ENCODE measurements at places on chromosomes 3 and 15.

GRCh38 chr3:43971486-43971885 lies 270.2 kb upstream of the TOPAZ1 start:
- DNase-seq = no peak

GRCh38 chr3:57737840-57738239 lies 18.3 kb upstream of the SLMAP start:
- DNase-seq = no peak

DNA sequence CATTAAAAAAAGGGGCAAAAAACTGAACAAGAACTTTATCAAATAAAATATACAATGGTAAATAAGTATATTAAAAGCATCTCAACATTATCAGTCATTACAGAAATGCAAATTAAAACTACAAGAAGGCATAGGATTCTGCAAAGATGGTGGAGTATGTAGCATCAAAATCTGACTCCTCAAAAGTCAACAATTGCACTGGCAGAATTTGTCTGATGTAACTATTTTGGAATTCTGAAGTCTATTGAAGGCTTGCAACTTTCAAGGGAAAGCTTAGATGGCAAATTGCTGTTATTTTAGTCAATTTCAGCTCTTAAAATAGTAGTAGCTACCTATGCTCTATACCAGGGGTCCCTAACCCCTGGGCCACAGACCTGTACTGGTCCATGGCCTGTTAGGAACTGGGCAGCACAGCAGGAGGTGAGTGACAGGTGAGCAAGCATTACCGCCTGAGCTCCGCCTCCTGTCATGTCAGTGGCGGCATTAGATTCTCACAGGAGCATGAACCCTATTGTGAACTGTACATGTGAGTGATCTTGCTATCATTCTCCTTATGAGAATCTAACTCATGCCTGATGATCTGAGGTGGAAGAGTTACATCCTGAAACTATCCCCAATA lies 107.6 kb downstream of the TGFBR2 start:
- no peak for DNase-seq

DNA sequence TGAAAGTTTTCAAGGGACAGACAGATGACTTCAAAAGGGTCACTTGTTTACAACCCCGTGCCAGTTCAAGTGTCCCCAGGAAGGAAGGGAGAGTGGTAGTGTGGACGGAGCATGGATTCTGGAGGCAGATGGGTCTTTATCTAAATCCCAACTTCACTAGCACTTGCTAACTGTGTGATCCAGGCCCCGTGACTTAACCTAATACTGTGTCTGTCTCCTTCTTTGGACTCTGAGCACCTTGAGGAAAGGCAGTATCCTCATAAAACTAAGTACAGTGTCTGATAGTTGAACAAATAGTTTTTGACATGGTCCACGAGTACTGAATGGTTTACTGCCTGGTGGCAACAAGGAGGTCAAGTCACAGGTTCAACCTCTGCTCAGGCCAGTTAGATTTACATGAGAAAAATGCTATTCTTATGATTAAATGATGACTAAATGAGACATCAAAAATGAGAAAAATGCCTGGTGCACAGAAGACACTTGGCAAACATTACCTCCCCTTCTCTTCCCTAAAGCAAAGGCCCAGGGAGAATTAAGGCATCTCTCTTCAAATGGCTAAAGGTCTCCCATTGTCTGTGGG lies 48.9 kb downstream of the ABCC5 start:
- no peak for DNase-seq

- DNase-seq = no peak
Measured at GRCh38 chr15:88139936-88140335, 116.6 kb downstream of the NTRK3 start.

DNA sequence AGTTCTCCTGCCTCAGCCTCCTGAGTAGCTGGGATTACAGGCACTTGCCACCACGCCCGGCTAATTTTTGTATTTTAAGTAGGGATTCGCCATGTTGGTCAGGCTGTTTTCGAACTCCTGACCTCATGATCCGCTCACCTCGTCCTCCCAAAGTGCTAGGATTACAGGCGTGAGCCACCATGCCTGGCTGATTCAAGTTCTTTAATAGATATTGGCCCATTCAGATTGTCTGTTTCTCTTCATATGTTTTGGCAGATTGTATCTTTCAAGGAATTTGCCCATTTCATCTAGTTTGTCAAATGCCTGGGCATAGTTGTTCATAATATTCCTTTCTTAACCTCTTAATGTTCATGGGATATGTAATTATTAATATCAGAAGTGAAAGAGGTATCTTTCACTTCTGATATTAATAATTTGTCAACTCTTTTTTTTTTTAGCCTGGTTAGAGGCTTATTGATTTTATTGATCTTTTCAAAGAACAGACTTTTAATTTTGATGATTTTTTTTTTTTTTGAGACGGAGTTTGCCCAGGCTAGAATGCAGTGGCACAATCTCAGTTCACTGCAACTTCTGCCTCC lies 40.2 kb upstream of the ZFAND6 start:
- DNase-seq = no peak

- DNase-seq = no peak
Measured at GRCh38 chr3:107117922-107118536, 259.2 kb upstream of the CCDC54 start.

- DNase-seq = no peak
Measured at GRCh38 chr3:24687671-24688070, 193.0 kb upstream of the THRB start.

DNA sequence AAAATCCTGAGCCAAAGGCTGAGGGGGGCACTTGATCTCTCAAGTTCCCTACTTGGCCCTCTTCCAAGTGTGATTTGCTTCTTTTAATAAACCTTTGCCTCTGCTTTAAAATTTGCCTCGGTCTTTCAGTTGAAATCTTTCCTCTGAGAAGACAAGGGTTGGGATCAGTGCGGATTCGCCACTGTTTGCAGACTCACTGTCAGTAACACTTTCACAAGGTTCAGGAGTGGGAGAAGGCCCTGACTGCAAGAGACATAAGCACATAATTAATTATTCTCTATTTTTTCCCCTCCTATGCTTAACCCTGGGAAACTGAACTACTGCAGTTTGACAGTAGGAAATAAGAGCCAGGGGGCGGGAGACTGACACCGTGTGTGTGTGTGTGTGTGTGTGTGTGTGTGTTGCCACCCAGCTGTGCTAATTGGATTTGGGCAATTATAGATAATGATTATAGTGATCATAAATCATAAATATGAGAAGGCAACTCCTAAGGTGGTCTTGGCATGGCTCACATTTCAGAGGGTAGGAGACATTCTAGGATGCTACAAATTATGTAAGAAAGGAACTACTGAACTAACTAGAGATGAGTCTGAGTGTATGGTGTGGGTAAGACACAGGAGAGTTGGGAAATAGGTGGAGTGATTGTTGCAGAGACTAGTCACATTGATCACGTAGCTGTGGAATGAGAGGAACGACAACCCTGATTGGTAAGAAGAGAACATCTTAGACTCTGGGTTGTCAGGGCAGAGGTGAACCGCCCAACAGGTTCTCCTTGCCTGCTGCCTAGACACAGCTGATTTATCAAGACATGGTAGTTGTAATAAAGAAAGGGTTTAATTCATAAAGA lies 5.5 kb upstream of the ZNF662 start:
- DNase-seq = no peak

DNA sequence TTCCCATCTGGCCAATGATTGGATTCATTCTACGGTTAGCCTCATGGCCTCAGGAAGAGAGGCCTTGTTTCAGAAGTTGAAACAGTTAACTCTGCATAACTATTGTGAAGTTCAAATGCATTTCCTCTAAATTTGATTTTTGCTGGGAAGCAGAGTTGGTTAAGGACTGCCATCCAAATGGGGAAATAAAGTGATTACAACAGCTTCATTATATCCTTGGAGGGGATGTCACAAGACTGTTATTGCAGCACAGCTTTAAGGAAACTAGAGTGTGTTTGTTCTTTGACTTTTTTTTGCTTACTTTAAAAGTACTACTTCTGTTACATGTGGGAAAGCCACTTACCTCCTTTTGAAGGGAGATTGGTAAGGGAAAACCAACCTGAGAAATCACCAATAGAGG lies 164.8 kb downstream of the AKAP13 start:
- DNase-seq = no peak

DNA sequence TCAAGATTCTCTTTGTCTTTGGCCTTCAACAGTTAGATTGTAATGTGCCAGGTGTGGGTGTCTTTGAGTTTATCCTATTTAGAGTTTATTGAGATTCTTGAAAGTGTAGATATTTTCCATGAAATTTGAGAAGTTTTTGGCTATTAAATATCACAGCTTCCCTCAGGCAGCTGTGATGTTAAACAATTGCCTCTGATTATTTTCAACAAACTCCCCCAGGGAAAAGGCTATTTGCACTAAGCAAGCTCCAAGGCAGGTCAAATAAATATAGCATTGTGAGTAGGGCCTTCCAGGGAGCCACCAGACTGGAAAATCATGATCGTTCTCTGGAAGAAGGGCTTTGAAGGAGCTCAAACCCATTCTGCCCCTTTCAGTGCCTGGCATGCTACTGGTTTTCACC lies 107.0 kb downstream of the EEFSEC start:
- no peak for DNase-seq

DNA sequence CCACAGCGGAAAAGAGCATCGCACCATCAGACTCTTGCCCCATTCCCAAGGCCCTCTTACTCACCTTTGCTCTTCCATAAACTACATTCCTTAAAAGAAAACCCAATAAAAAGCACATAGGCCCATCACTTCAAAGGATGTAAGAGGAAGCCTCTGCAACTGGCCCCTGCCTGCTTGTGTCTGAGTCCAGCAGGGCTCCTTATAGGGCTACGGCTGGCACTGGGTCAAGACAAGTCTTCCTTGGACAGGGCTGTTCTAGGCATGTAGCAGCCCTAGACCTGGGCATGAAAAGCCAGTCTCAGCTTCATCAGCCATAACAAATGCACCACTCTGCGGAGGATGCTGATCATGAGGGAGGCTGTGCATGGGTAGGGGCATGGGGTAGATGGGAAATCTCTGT lies 218.3 kb downstream of the NTRK3 start:
- DNase-seq = no peak

Measured in stimulated activated CD4-positive, alpha-beta T cell treated with anti-CD3 and anti-CD28 coated beads, Interleukin-2, amount 100 ng/mL, for 4 hours (primary cell).